ENCODE measurements at places on chromosomes 3 and 15.

DNA sequence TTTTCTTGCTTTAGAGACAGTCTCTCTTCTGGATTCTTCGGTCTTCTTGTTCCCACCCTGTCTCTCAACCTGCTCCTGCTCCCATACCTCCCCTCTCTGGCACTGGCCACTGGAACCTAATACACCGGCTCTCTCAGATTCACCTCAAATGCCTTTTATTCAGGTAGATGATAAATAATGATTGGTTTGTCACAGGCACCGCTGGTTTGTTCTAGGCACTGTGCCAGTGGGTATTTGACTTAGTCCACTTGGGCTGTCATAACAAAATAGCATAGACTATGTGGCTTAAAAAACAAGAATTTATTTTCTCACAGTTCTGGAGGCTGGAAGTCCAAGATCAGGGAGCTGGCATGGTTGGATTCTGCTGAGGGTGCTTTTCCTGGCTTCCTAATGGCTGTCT lies 278.2 kb upstream of the STT3B start:
- DNase-seq, result no peak

GRCh38 chr3:29773481-29773880 lies 492.6 kb downstream of the RBMS3 start:
- DNase-seq, result no peak

DNA sequence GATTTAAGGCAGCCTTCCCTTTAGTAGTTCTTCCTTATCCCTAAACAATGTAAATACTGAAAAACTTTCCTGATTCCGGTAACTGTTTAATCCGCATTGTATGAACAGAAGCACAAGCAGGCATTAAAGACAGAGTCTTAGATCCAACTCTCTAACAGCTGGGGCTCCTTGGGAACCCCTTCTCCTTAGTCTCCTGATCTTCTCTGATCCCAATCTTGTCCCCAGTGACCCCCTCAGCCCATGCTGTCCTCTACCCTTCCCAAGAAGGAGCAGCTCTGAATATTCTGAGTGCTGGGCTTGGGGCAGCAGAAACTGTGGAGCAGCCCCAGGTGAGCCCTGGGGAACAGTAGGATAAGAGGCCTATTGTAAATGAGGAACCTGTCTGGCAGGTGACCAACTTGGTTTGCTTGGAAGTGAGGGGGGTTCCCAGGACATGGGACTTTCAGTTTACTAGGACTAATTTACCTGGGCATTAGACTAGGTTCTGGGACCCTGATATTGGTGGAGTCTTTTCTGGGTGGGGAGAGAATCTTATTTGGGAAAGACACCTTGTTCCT lies 13.0 kb upstream of the SLC30A4 start:
- DNase-seq, result no peak

GRCh38 chr15:90219421-90220141 lies 14.2 kb downstream of the CIB1 start:
- DNase-seq, result no peak

DNA sequence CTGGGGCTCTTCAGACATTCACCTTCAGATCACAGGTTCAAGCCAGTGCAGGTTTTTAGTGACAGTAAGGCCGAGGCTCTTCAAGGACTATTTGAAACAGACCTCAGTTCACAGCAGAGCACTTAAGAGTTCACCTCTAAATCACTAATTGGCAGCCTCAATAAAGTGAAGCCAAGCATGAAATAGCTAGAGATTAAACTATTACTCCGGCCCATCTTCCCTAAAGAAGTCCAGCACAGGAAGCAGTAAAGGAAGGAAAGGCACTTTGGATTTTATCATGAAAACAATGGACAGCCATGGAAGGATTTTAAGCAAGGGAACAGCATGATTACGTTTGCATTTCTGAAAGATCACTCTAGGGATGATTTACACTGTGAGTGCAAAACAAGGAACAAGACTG lies 27.6 kb upstream of the ARL6 start:
- no peak for DNase-seq

GRCh38 chr3:65677486-65678010 lies 361.2 kb downstream of the MAGI1 start:
- DNase-seq, result no peak

GRCh38 chr3:119632829-119633228 lies 27.6 kb downstream of the POPDC2 start:
- no peak for DNase-seq

DNA sequence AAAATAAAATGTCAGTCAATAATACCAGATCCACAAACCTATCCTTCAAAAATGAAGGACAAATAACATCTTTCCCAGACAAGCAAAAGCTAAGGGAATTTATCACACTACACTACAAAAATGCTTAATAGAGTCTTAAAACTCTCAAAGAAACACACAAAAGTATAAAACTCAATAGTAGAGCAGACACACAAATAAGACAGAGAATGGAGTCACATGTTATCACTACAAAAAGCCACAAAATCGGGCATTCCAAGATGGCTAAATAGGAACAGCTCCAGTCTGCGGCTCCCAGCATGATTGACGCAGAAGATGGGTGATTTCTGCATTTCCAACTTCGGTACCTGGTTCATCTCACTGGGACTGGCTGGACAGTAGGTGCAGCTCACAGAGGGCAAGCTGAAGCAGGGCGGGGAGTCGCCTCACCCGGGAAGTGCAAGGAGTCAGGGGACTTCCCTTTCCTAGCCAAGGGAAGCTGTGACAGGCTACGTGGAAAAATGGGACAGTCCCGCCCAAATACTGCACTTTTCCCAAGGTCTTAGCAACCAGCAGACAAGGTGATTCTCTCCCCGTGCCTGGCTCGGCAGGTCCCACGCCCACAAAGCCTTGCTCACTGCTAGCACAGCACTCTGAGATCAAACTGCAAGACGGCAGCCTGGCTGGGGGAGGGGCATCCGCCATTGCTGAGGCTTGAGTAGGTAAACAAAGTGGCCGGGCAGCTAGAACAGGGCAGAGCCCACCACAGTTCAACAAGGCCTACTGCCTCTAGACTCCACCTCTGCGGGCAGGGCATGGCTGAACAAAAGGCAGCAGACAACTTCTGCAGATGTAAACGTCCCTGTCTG lies 46.3 kb downstream of the SENP7 start:
- DNase-seq, result no peak

- no peak for DNase-seq
Measured at GRCh38 chr3:146539315-146539714, 5.1 kb downstream of the PLSCR1 start.

GRCh38 chr3:185561958-185562357 lies 9.6 kb upstream of the LIPH start:
- DNase-seq, result no peak

DNA sequence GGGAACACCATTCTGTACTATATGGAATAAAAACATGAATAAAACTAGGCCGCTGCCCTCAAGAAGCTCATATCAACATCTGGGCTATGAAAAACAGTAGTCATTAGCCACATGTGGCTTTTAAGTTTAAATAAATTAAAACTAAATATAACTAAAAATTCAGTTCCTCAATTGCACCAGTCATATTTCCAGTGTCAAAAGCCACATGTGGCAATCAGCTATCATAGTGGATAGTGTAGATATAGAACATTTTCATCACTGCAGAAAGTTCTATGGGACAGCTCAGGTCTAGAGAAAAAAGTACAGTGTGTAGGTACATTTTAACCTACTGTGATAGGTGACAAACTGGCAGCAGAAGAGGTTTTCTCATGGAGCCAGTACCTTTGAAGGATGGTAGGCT lies 261.4 kb downstream of the FOXP1 start:
- DNase-seq, result no peak

DNA sequence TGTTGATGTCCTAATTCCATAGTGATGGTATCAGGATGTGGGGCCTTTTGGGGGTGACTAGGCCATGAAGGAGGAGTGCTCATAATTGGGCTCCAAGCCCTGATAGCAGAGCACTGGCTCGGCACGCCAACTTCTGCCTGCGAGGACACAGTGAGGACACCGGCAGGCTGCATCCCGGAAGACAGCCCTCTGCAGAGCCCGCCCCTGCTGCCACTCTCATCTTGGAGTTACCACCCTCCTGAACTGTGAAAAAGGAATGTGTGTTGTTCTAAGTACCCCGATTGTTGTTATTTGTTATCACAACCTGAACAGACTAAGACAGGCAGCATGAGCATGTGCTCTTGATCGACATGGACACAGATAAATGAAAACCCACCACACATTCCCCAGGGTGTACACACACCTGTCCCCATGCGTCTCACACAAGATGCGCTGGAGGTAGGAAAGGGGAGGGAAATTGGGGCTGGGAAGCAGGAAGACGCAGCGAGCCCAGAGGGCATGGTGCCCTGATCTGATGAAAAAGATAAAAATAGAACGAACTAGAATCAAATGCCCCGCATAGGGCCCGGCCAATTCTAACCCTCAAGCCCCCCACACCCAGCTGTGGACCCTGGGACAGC lies 40.1 kb downstream of the RPN1 start:
- DNase-seq, result no peak

DNA sequence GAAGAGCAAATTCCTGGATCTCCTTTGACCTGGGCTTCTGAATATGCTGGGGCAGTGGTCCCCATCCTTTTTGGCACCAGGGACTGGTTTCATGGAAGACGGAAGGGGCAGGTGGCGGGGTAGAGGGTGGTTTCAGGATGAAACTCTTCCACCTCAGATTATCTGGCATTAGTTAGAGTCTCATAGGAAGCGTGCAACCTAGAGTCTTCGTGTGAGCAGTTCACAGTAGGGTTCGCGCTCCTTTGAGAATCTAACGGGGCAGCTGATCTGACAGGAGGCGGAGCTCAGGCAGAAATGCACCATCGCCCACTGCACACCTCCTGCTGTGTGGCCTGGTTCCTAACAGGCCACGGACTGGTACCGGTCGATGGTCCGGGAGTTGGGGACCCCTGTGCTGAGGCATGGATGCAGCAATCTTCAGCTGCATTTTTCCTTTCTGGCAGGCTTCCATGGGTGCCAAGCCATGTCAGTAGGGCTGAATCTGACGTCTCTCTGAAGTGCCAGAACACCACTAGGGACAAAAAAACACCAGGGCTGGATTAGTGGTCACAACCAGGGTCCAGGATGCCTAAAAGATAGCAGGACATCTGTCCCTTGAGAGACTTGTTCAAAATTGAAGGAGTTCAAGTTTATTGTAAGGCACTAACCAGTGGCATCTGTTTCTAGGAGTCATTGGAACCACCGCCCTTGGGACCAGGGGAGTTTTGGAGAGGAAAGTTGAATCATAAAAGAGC lies 8.4 kb upstream of the GOLGB1 start:
- no peak for DNase-seq

- DNase-seq, result no peak
Measured at GRCh38 chr15:38202361-38202760, 50.3 kb upstream of the SPRED1 start.

- no peak for DNase-seq
Measured at GRCh38 chr15:84942456-84942855, 39.2 kb upstream of the PDE8A start.

DNA sequence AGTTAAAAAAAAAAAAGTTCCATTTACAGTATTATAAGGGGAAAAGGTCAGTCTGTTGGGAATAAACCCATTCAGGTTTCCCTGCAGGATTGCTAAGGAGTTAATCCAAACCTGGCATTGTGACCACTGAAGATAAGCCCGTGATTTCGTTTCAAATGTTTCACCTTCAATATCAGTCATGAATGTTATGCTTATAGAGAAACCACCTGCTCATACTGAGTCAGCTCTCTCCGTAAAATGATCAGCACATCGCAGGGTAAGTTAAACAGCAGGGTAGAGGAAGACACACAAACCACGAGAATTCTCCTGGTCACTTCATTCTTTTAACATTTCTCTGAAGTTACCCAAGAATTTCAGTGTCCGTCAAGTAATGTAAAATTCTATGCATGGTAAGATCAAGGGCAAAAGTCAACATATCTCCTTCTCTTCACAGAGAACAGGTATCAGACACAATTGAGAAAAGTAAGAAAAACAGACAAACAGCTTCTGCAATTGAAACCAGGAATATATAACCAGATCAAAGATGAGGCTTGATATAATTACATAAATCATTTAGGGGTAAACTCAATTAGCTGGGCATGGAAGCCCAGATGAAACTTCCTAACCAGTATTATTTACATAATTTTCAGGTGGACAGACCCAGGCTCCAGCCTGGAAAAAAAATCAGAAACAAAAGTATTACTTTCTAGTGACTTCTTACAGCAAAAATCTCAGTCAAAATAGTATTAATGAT lies 67.6 kb upstream of the ARHGEF3 start:
- no peak for DNase-seq

GRCh38 chr3:12428126-12428525 lies 56.2 kb upstream of the TSEN2 start:
- DNase-seq, result no peak

GRCh38 chr15:38864827-38865581 lies 300.4 kb upstream of the RASGRP1 start:
- no peak for DNase-seq

GRCh38 chr15:50496692-50497091 lies 49.8 kb downstream of the USP50 start:
- DNase-seq, result no peak

GRCh38 chr3:126390751-126391150 lies 4.0 kb upstream of the CFAP100 start:
- DNase-seq, result no peak

- no peak for DNase-seq
Measured at GRCh38 chr3:71443332-71443731, 140.2 kb downstream of the FOXP1 start.

- no peak for DNase-seq
Measured at GRCh38 chr15:90046911-90047392, 45.8 kb downstream of the ZNF710 start.

GRCh38 chr3:39910826-39911464 lies 101.5 kb downstream of the MYRIP start:
- peak; percentile 63 for DNase-seq

DNA sequence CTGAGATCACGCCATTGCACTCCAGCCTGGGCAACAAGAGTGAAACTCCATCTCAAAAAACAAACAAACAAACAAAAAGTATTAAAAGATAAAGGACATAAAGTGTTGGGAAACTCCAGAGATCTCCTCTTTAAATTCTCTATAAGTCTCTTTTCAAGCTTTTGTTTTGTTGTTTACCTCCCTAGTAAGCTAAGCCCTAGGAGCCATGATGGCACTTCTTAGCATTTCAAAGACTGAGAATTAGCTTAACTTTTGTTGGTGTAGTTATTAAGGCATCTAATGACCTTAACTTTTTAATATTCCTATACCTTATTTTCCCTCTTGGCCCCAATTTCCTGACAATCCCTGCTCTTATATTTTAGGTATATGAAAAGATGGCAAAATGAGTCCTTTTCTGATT lies 157.3 kb downstream of the ZNF609 start:
- no peak for DNase-seq

Measured in HS-5 (cell line).